Sciatic nerve (tissue), 2 donors: ENCODE measurements at places on chromosomes 5 and 9.

GRCh38 chr5:157785801-157786200, 42.3 kb downstream of the LSM11 start:
- no peak for DNase-seq

- no peak for DNase-seq
Observed at GRCh38 chr5:92353107-92354030, 970.3 kb upstream of the ARRDC3 start.

GRCh38 chr5:179906795-179907555, 722 bp downstream of the TBC1D9B start:
- DNase-seq, result no peak

- no peak for DNase-seq
Observed at GRCh38 chr9:33452828-33453271, 5.5 kb upstream of the AQP3 start.

DNA sequence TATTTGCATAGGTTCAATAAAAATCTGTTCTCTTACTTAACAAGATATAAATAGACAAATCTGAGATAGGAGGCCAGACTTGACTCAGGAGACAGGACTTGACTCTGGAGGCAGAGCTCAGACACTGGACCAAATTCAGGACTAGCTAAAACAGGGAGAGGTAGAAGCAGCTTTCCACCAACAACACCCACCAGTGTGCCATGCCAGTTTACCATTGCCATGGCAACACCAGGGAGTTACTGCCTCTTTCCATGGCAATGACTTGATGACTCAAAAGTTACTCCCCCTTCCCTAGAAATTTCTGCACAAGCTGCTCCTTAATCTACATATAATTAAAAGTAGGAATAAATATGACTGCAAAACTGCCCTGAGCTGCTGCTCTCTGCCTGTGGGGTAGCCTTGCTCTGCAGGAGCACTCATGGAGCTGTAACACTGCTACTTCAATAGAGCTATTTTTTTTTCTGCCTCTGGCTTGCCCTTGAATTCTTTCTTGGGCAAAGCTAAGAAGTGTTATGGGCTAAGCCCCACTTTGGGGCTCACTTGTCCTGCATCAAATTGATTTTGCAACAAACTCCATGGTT, 473.0 kb downstream of the PLK2 start:
- DNase-seq, result no peak

DNA sequence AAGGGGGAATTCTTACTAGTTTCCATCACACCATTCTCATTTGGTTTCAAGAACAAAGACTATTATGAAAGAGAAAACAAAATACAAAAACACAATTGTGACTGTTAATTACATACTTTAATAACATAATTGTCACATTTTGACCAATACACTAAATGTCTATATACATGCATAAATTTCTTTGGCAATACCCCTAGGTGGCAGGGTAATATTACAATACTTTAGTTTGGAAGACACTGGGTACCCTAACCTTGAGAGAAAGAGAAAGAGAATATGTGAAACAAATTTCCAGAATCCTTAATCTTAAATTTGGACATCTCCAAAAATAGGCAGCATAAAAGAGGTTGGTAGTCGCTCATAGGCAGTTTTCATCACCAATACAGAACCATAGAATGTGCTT, 619.6 kb upstream of the ADAMTS16 start:
- DNase-seq, result no peak

- DNase-seq, result no peak
Observed at GRCh38 chr5:32013658-32014057, 160.5 kb downstream of the GOLPH3 start.

- DNase-seq, result no peak
Observed at GRCh38 chr5:2200261-2200950, 317.7 kb upstream of the IRX4 start.

DNA sequence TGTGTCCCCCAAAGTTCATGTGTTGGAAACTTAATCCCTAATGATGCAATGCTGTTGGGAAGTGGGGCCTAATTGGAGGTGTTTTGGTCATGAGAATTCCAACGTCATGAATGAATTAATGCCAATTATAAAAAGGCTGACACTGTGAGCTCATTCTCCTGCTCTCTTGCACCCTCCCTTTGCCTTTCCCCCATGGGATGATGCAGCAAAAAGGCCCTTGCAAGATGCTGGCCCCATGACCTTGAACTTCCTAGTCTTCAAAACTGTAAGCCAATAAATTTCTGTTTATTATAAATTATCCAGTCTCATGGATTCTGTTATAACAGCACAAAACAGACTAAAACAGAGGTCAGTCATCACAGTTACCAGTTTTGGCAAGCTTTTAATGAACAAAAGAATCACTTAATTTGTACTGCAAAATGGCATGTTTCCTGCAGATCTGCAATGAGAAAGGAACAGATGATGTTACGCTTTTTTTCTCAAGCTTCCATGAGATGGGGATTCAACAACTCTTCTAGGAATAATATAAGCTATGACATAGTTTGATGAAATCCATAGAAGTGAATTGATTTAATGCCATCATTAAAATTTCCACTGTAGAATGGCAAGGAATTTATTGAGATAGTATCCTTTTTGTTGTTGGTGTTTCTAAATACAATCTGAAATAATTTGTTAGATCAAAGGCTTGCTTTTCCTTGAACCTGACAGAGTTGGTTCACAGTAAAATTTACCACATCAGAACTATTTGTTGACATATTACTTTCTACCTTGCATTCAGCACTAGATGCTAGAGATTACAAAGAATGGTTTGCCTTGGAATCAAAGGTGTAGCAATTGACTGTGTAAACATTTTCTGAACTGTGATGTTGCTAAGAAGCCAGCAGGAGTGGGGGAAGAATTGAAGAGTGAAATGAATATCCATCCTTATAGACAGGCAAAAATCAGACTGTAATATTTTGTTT, 29.3 kb upstream of the RFK start:
- no peak for DNase-seq

- DNase-seq, result no peak
Observed at GRCh38 chr9:14248149-14248548, 65.8 kb downstream of the NFIB start.

DNA sequence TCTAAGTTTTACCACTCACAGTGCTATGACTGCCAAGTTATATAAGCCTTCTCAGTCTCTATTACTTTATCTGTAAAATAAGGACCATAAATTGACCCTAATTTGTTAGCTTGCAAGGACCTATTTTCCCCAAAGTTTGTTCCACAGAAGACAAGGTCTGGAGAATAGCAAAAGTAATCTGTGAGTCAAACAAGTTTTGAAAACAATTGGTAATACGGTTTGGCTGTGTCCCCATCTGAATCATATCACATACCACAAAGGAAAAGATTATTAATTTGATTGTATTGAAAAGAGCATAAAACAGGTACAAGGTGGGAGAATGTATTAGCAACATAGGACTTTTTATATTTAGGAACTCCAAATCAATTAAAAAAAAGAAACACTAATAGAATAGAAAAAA, 124.0 kb upstream of the TARS1 start:
- no peak for DNase-seq

GRCh38 chr5:31934156-31934555, 240.0 kb downstream of the GOLPH3 start:
- no peak for DNase-seq

GRCh38 chr9:86257391-86257790, 2.1 kb downstream of the C9orf153 start:
- no peak for DNase-seq

GRCh38 chr5:95735406-95735805, 4.3 kb downstream of the RHOBTB3 start:
- DNase-seq, result no peak

- no peak for DNase-seq
Observed at GRCh38 chr5:77947041-77947428, 170.9 kb upstream of the TBCA start.
